ENCODE measurements at places on chromosomes 2 and 18.

- DNase-seq: no peak
Measured at GRCh38 chr2:76188334-76189008, 477.8 kb upstream of the GCFC2 start.

- DNase-seq: no peak
Measured at GRCh38 chr18:51686590-51686989, 489.1 kb upstream of the MEX3C start.

DNA sequence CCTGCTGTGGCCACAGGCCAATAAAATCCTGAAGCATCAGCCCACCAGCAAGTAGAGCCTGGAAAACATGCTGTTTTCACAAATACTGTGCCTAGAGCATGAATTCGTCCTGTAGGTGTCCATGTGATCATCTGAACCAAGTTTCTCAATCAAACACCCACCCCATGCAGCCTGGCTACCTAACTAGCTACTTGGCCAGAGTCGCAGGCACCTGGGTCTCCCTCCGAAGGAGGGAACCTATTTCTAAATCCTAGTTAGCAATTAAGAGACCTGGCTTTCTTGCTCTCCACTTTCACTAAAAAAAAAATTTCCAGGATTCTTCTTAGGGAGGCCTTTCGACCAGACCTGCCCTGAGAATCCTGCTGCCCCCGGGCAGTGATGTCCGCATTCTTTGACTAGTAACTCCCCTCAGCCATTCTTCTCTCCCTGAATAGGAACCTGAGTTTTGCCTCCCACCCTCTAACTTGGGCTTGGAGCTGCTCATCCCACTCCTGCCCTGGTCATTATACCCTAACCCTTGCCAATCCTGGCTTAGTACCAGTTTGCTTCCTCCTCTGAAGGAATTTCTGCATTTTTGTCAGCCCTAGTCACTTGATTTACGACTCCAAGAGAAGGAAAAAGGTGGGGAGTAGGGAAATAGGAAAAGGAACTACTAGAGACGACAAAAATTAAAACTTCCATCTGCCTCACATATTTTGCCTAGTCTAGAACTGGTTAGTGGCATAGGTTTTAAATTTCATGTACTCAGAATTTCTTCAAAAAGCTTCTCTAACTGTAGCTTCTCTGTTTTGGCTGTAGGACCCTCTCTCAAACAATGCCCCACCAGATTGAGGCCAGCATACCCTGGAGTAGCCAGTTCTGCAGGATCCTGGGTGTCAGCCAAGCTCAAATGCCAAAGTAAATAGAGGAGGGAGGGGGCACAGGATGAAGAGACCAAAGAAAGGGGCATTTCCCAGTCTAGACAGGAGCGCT lies 25.4 kb upstream of the TANK start:
- no peak for DNase-seq

DNA sequence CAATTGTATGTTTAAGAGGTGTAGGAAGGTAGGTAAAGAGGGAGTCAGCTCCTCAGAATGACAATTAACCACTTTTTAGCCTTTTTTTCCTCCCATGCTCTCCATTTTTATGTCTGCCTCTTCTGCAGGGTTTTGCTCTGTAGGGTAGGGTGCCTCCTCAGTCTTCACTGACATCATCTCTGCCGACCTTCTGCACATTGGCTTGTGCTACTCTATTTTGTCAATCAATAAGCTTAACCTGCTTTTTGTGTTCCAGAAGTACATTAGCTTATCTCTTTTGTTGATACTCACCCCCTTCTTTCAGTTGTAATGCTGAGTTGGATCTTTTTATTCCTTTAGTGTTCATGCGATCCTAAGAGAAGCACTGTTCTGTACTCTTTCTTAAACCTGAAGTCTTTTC lies 323.2 kb downstream of the RDH14 start:
- no peak for DNase-seq

DNA sequence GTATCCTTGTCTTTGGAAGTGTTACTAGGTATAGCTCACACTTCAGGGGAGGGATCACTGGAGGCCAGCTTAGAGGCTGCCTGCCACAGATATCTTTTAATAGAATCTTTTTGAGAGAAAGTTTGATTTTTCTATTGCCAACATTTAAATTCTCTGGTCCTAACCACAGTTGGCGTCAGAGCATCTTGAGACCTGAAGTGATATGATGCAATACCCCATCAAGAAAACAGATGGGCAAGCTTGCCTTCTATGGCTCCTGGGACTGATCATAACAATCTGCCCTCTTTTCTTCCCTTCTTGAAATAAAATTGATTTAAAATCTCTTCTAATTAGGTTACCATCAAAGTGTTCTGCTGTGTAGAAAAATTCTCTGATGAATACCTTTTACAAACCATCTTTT lies 105.5 kb upstream of the ACKR3 start:
- DNase-seq: no peak

- no peak for DNase-seq
Measured at GRCh38 chr18:78293540-78293939, 686.1 kb upstream of the SALL3 start.

- DNase-seq: no peak
Measured at GRCh38 chr2:104430852-104431251, 423.1 kb upstream of the POU3F3 start.

- DNase-seq: no peak
Measured at GRCh38 chr2:240925191-240925567, 19.0 kb downstream of the CROCC2 start.

All from activated naive CD8-positive, alpha-beta T cell treated with anti-CD3 and anti-CD28 coated beads, Interleukin-2, amount 50 U/mL, for 16 hours (primary cell).